Mucosa of descending colon (tissue), 3 donors: ENCODE measurements at places on chromosomes 7 and 10. TPM values are rescaled to one million over a fixed set of nuclear protein-coding genes. Genes with fewer than 3 reads are reported as not detected.

SEMA3E gene
- 2.7 TPM for total RNA-seq

ARHGEF5 gene
- 54.7 TPM for total RNA-seq

SP4 gene
- total RNA-seq = 3.8 TPM

CHST12 gene
- total RNA-seq = 20.9 TPM

ASZ1 gene
- total RNA-seq = not detected

LIPK gene
- not detected for total RNA-seq

DLG5 gene
- total RNA-seq = 35.1 TPM

SPDYE2B gene
- not detected for total RNA-seq

OR2A42 gene
- not detected for total RNA-seq

FZD1 gene
- 8.4 TPM for total RNA-seq

CALHM1 gene
- total RNA-seq = not detected

ADK gene
- total RNA-seq = 24.0 TPM

WBP1L gene
- total RNA-seq = 38.9 TPM

SVIL gene
- 67.6 TPM for total RNA-seq

NRG3 gene
- 0.23 TPM for total RNA-seq

DYDC2 gene
- total RNA-seq = not detected

STK31 gene
- 1.3 TPM for total RNA-seq

ST8SIA6 gene
- 4.2 TPM for total RNA-seq

HOXA1 gene
- total RNA-seq = 2.1 TPM

MYH16 gene
- total RNA-seq = not detected

SLC18A2 gene
- 0.29 TPM for total RNA-seq

UNC5B gene
- total RNA-seq = 11.0 TPM

ZNF503 gene
- 3.7 TPM for total RNA-seq

BPGM gene
- total RNA-seq = 9.4 TPM

TSPAN14 gene
- 96.5 TPM for total RNA-seq

CAV1 gene
- total RNA-seq = 248 TPM
